Pancreas (tissue), 10 donors: ENCODE measurements at places on chromosomes 6 and 20. TPM values are rescaled to one million over a fixed set of nuclear protein-coding genes. Genes with fewer than 3 reads are reported as not detected.

The MYT1 gene
- 0.55 TPM for total RNA-seq

The PRICKLE4 gene
- 5.7 TPM for total RNA-seq

The HFE gene
- 3.2 TPM for total RNA-seq

The NOX3 gene
- total RNA-seq, result not detected

The SRC gene
- total RNA-seq, result 21.3 TPM

The PSMB9 gene
- total RNA-seq, result 5.1 TPM

The GGTLC1 gene
- total RNA-seq, result 0.19 TPM

The RMND1 gene
- total RNA-seq, result 6.4 TPM

The MEI4 gene
- total RNA-seq, result 1.4 TPM

The PTGIS gene
- total RNA-seq, result 16.2 TPM

The TCF15 gene
- 0.19 TPM for total RNA-seq

The TJAP1 gene
- total RNA-seq, result 13.9 TPM

DNA sequence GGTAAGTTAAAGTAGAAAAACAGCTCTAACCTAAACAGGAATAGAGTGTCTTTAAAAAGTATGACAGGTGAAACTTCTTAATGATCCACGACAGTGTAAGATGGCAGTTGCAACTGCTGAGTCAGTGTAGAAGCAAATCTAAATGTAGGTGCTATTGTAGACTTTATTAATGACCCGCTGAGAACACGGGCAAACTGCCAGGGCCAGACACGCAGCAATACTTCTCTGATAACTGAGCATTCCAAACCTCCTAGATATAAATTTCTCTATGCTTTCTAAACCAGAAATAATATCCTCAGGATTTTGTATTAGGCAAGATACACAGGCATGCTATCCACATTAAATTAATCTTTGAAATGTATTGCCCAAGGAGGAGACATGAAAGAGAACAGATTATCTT, 1076.4 kb downstream of the HACE1 start:
- DNase-seq, result no peak

- no peak for DNase-seq
Observed at GRCh38 chr6:134714679-134715078, 235.2 kb downstream of the ALDH8A1 start.

DNA sequence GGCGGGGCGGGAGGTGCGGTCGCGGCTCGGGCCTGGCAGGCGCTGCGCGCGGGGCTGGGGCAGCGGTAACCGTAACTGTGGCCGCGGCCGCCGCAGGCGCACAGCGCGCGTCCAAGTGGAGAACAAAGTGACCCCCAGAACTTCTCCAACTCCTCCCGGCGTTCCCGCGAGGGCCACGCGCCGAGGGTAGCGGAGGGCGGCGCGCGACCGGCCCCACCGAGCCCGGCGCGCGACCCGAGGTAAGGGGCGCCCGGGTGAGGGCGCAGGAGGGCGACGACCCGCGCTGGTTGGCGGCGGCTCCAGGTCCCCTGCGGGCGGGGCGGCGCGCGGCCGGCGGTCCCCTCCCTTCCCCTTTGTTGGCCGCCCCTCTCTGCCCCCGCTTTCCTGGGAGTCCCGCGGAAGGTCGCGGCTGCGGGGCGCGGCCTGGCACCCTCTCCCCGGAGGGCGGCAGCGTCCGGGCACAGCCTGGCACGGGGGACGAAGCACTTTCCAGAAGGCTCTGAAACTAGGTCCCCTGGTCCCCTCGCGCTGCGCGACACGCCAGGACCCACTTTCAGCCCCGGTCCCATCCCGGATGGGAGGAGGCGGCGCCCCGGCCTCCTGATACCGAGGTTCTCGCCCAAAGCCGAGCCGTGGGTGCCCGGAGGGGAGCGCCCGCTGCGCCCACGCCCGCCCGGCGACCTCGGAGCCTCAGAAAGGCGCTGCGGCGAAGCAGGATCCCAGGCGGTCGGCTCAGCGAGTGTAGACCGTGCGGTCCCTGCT, at the start of gene TIAM2:
TSS of gene TIAM2 (plus strand) at position 62 of the 762 bp plus-strand sequence. CDS start 133,909 bp downstream, outside the sequence.
- DNase-seq, result no peak

- DNase-seq, result no peak
Observed at GRCh38 chr6:123980311-123980710, 176.6 kb downstream of the NKAIN2 start.

GRCh38 chr6:133641104-133641503, 247.8 kb upstream of the TCF21 start:
- no peak for DNase-seq

GRCh38 chr6:14550822-14551221, 433.2 kb downstream of the CD83 start:
- peak; percentile 15 for DNase-seq

- no peak for DNase-seq
Observed at GRCh38 chr6:63272397-63272796, 47.4 kb downstream of the LGSN start.

DNA sequence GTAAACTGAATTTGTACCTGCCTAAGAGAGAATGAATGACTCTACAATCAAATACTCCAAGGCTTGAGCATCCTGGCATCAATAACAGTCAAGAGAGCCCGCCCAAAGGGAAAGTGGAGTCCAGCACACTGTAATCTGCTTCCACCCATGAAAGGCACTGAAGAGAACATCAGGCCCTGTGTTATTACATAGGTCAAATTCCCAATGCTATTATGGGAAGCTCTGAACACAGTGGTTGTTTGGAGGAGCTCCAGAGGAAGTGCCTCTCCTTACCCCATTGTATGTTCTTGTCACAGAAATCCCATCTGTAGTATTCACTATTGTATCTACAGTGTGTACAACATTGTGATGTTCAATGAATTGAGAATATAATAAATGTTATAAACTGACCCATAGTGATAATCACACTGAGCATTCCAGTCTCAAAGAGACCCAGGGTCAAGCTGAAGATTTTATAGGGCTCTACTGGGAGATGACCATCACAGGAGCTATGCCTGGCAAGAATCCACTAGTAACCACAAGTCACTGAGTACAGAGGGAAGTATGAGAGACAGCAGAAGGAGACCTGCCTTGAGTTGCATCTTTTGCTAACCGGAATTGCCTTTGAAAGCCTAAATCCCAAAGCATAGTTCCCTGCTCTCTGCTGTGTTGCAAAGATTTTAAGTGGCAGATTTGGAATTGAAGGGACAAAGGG, 446.7 kb downstream of the GJA1 start:
- no peak for DNase-seq

DNA sequence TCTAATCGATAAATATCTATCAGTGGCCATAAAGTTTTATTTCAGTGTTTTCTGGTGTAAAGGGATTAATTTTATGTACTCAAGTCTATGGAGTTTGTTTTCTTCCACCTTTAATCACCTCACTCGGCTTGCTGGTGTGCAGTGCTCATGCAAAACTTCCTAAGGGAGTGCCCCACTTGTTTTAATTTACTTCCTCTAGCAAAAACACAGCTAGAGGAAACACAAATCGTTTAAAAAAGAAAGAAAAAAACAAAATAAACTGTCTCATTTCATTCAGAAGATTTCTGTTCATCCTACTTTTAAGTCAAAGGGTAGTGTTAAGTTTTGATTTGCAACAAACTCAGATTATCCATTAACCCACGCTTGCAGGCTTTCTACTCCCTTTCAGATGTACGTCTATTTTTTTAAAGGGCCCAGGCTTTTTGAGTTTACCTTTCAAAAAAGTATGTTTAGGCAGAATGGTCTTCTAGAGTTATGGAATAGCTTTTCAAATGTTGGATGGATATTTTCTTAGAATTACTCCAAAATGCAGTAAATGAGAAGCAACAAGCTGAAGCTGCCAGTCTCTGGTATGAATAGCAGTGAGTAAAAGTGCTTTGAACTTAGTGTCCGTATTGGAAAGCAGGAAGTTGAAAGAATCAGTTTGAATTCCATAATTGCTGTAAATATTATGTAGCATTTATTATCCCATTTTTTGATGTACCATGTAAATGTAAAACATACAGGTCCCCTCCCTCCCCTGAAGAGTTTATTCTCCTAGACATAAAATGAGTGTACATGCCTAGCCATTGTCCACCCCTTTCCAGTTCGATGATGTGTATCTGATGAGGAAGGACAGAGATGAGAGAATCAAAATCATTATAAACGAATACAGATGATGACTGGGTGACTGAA, 113.3 kb downstream of the SLC16A10 start:
- DNase-seq, result no peak

DNA sequence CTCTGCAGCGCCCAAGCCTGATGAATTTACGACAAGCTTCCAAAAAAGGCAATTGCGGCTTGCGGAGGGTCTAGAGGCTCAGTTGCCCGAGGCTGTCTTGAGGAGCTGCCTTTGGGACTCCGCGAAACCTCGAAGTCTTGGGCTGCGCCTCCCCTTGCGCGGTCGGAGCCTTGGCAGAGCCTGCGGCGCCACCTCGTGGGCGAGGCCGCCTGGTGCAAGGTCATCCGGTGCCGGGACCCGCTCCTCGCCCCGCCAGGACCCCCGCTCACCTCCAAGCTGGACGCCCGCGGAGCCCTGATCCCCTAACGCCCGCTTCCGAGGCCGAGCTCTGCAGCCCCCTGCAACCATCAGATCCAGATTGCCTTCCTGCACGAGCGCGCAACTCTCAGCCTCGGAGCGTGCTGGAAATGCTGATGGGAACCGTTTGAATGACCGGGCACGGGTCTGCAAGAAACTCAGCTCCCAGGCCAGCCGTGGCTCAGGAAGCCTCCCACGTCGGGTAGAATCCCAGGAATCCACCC, 14.9 kb upstream of the FAM210B start:
- peak; percentile 55 for DNase-seq

GRCh38 chr20:20368418-20369249, 730 bp downstream of the INSM1 start:
- no peak for DNase-seq

- DNase-seq, result no peak
Observed at GRCh38 chr6:127907960-127908640, 7.2 kb upstream of the THEMIS start.

GRCh38 chr20:2518558-2518957, 9.8 kb upstream of the ZNF343 start:
- DNase-seq, result no peak

GRCh38 chr6:146028851-146029572, at the start of gene GRM1:
Gene GRM1 (plus strand): TSS chr6:146029062. CDS start chr6:146029518, 456 bp downstream.
- peak; percentile 29 for DNase-seq

DNA sequence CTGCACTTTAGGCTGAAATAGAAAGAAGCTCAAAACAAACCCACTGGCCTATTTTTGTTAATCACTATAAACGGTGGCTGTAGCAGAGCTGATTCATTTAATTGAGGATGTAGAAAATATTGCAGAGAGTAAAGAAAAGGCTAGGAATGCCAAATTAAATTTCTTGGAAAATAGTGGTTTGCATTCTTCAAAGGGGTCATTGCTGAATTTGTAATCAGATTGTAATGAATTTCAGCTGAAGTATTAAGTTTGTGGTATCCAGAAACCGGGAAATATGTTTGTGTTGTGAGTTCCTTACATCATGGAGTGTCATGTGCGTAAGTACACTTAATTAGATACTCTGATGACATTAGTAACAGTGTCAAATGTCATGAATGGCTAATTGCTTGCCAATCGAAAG, 203.0 kb downstream of the SAMD5 start:
- DNase-seq, result no peak

DNA sequence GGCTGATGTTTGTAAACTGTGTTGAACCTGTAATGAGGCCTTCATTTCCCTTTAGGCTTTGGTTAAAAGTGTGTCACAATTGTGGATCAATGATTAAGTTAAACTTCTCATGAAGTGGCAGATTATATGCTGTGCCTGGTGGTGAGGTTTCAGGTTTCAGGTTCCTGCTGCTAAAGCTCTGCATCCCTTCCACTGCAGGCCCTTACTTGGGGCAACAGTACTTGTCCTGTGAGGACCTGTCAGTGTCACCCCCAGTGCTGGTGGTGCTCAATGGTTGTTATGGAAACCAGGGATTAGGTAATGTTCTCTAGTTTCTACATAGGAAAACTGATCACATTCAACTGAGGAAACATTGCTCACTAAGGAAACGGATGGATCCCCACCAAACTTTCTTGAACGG, 18.5 kb downstream of the RPP21 start:
- DNase-seq, result no peak

- DNase-seq, result no peak
Observed at GRCh38 chr6:40054186-40054585, 119.9 kb upstream of the MOCS1 start.

- DNase-seq, result no peak
Observed at GRCh38 chr20:54162378-54163009, 11.3 kb downstream of the CYP24A1 start.

DNA sequence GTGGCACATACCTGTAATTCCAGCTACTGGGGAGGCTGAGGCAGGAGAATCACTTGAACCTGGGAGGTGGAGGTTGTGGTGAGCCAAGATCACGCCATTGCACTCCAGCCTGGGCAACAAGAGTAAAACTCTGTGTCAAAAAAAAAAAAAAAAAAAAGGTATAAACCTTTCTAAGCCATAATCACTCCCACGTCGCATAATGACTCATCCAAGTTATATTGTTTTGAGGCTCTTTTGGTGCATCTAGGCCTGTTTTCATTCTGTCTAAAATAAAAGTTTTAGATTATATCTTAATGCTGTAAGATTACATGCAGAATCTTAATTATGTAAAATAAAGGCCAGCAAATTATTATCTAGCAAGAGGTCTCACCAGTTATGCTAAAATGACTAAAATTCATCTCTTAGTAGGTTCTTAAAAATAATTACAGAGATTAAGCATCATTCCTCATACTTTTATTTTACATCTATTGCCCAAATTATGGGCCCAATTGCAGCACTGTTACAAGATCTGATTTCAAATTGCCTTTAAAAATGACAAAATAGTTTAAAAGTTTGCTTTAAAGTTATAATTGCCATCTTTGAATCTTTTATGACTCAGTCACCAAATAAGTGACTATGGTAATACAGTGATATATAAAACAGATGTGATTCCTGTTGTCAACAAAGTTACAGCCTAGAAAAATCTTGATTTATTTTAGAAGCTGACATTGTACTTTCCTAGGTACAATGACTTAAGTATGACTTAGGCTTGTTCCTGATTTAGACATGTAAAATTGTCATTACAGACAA, 10.4 kb upstream of the SUMO4 start:
- DNase-seq, result no peak

- no peak for DNase-seq
Observed at GRCh38 chr20:20410678-20411077, 42.8 kb downstream of the INSM1 start.

- DNase-seq, result no peak
Observed at GRCh38 chr6:41935685-41936072, 5.9 kb downstream of the CCND3 start.

DNA sequence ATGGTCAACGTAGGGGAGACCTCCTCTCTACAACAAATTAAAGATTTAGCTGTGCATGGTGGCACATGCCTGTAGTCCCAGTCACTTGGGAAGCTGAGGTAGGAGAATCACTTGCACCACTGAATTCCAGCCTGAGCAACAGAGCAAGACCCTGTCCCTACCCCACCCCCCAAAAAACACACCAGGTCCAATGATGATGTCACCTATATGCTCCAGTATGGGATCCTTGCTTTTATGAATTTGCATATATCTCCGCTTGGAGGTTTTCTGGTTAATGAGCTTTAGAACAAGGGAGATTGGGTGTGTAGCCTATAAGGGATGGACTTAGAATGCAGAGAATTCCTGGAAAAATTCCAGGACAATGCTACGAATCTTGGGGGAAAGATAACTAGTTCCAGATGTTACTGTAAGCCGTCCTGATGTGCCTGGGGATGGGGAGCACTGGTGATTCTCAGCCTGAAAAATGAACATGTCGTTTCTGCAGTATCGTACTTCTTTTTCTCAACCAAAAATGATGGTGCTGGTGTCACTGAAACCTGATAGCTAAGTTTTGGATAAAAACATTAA, 61.1 kb downstream of the ZBTB2 start:
- no peak for DNase-seq

- DNase-seq, result no peak
Observed at GRCh38 chr6:74284284-74284683, 588.3 kb downstream of the CD109 start.
